A172 (cell line): ENCODE measurements at places on chromosomes 4 and X. TPM values are rescaled to one million over a fixed set of nuclear protein-coding genes. Genes with fewer than 3 reads are reported as not detected.

Gene F8
- 18.4 and 19.9 TPM in 2 replicates for total RNA-seq

Gene FAT4
- 2.7 and 3.2 TPM in 2 replicates for total RNA-seq

Gene MAPK10
- total RNA-seq, result 0.31 TPM in 1 of 2 replicates, not detected in the other

Gene PGK1
- 432 and 490 TPM in 2 replicates for total RNA-seq

Gene GAGE12E
- total RNA-seq, result not detected in 2 replicates

Gene STPG2
- 0.19 TPM in 1 of 2 replicates, not detected in the other for total RNA-seq

Gene SMPX
- not detected in 2 replicates for total RNA-seq

Gene MMRN1
- total RNA-seq, result not detected in 2 replicates

Gene FAM236C
- total RNA-seq, result not detected in 2 replicates

Gene PDE6B
- total RNA-seq, result not detected in 2 replicates

DNA sequence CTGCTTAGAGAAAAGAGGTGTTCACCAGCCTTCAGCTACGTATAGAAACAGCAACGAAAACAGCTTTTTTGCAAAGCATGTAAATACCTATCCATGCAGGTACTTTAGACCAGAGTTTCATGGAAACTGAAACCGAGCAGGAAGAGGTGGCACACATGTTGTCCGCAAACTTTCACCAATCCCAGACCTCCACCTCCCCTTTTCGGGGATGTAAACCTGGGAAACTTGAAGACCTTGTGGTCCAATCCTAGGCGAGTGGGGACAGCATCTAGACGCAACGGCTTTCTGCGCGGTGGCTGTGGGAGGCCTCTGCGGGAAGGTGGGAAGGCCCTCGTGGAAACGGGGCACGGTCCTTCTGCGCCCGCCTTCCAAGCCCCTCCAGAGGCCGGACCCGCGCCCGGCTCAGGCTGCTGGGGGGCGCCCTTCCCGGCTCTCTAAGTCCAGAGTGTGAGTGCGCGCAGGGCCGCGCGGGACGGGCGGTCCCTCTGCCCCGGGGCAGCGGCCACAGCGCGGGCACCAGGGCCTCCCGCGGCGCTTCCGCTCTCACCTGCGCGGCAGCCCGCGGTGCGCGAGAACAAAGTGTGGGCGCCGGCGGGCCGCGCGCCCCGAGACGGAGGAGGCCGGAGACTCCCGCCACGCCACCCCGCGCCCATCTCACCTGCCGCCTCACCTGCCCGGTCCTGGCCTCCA, 830 bp upstream of the SHROOM2 start:
- DNase-seq, result no peak

DNA sequence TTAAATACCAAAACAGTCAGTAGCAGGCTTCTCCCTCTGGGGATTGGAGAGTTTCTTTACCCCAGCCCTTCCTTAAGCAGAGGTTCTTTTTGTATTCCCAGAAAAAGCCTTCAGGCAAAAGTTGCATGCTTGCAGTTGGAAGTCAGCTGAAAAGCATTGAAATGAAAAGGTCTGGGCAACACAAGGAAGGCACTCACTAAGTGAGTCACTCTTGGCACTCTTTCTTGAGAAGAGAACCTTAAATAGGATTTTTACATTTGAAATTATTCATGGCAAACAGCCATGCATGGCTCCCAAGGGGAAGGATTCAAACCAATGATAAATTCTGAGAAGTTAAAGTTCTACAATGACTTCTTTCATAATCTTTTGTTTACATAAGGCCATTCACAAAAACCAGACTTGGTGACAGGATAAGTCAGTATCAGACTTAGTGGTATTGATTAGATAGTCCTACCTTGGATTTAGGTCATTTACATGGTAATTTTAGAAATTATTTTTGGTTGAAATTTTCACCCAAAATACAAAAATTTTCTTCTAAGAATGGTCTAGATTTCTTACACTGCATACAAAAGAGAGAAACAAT, 2068.9 kb downstream of the PCDH7 start:
- DNase-seq, result peak; percentile 11

DNA sequence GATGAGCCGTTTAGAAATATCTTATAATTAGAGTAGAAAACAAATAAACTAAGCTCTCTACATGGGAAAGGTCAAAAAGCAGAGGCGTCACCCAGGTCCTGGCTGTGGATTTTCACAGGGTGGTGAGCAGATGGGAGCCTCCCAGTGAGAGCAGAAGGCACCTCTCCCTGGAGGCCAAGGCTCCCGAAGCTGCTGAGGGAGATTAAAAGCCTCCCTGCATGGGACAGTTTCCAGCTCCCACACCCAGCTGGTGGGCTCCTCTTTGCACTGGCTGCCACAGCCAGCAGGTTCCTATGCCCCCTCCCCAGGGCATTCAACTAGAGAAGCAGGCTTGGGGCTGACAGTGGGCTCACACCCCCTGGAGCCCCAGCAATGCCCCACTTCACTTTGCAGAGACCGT, 55.2 kb upstream of the TBC1D9 start:
- no peak for DNase-seq

DNA sequence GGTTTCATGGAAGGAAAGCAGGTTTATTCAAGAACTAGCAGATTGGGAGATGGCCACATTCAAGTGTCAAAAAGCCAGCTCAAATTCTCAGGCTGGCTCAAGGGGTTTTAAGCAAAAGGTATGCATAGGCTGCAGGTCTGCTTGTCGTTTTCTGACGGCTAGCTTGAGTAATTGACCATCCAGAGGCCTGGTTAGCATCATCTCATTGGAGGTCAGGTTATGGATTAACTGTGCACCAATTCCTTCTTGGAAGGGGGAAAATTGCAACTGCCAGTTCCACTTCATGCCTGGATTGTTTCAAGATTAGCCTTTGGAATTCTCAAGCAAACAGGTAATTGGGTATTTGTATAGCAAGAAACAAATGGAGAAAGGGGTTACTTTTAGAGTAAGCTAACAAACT, 62.1 kb downstream of the FUNDC1 start:
- no peak for DNase-seq

GRCh38 chr4:22739968-22740367, 47.2 kb downstream of the GBA3 start:
- DNase-seq, result peak; percentile 9

DNA sequence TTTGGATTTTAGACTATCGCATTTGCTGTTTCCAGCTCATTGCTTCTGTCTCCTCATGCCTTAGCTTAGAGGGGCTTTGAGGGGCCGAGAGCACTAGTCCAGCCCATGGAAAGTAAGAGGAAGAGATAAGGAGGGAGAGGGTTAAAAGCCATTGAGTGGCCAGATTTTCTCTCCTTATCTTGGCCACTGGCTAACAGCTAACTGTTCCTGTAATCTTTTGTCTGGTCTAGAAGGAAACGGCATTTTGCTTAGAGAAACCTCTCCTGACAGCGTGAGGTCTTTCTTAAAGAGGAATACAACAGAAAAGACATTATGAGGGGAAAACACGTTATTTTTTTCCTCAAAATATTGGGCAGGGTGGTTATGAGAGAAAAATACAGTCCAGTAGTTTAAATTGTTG, 7.9 kb downstream of the GPR101 start:
- DNase-seq, result no peak

DNA sequence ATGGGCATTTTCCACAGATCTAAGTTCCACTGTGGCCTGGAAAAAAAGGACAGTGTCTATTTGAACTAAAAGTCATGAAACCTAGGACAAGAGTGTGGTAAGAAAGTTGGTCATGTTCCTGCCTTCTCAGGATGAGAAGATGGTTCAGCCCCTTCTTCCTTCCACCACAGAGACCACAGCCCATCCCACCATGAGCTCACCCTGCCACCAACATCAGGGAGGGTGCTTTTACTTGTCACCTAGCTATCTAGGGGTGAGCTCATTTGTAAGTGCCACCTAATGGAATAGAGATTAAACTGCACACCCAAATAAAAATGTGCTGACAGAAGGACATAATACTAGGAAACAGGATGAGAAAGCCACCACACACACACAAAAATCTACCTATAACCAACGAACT, 235.9 kb downstream of the SPIN4 start:
- DNase-seq, result no peak

GRCh38 chr4:34280131-34280530, 1964.2 kb downstream of the ARAP2 start:
- no peak for DNase-seq

DNA sequence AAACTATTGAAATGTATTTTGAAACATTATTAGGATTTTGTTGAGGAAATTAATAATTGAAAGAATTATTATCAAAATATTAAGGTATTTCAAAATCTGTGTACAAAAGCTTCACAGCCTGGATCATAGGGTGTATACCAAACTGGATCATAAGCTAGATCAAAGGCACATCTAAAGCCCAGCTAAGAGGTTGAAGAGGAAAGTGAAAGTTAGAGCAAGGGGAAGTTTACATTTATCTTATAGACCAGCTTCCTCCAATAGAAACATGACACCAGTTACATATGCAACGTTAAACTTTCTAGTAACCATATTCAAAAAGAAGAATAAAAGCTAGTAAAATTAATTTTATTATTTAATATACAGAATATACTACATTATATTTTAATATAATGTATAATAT, 227.2 kb upstream of the BMP3 start:
- no peak for DNase-seq

DNA sequence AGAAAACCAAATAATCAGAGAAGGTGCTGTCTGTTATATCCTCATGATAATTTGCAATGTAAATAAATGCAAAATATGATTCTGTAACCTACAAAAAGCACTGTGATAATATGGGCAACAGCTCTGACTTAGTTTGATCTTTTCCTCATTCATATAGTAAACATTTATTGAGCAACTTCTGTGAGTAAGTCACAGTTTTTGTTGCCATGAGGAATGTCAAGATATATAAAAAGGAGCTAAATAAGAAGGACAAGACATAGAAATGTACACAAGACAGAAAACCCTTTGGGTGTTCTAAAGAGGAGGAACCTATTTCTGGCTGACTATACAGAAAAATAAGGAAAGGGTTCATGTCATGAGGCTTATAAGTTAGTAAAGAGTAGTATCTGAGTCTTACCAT, 44.3 kb downstream of the ARSJ start:
- DNase-seq, result no peak

DNA sequence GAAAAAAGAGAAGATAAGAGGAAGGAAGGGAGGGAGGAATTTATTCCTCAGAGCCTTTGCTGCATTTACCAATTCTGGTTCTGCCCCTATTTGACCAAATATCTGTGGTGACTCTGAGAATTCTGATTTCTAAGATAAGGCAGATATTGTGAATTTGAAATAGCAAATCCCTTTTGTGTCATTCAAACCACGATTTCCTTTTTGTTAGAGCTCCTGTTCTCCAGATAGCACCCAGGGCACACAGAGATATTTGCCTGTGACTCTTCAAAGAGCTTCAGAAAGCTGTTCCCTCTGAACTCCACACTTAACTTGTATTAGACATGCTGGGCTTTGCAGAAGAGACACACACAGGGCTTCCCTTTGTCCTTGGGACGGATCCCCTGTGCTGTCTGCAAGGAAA, 272.2 kb downstream of the DHRSX start:
- no peak for DNase-seq

GRCh38 chrX:3415011-3415410, 68.6 kb upstream of the MXRA5 start:
- no peak for DNase-seq

DNA sequence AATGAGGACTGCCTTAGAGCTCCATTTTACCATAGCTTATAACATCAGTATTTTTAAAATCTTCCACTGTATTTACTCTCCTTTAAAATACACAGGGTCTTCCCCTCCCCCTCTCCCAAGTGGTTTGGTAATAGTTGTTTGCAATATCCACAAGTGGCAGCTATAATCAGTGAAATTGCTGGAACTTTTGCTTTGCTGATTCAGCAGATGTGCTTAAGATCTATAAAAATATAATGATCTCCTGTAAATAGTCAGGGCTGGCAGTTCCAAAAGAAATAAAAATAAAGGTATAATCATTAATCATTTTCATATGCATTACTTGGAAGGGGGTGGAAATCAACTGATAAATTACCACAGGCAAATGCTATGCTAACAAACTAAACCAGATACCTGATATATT, 345.2 kb downstream of the KLHL13 start:
- DNase-seq, result no peak

DNA sequence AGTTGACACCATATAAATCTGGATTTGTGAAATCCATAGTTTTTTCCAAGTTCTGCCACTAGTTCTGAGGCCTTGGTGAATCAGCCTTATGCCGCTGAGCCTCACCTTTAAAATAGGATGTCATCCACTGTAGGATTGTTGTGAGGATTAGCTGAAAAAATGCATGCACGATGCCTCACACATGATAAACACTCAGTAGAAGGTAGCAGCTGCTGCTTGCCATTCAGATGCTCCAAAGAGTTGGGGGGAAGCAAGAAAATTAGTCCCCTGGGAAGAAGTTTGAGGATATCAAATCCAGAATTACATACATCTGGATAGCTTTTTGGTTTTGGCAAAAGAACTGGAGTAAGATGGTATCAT, 7.4 kb downstream of the MMAA start:
- DNase-seq, result no peak

- DNase-seq, result no peak
Measured at GRCh38 chr4:179766938-179767337, 2324.7 kb upstream of the AGA start.

DNA sequence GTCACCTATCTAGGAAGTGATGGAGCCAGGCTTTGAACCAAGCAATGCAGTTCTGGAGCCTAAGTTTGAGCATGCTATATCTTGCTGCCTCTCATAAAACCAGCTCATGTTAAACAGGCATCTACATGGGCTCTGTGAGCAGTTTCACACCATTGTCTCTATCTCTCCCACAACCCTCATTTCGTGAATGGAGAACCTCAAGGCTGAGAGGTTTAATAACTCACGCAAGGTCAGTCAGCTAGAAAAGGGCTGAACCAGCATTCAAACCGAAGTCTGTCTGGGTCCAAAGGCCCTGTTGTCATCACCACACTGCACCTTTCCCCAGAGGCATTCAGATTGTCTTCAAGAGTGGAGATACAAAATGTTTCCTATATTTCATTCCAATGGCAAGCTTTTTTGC, 369.2 kb downstream of the MID1IP1 start:
- no peak for DNase-seq

- DNase-seq, result no peak
Measured at GRCh38 chr4:108215055-108215454, 46.3 kb upstream of the LEF1 start.
